ENCODE measurements at places on chromosomes 2 and 18.

DNA sequence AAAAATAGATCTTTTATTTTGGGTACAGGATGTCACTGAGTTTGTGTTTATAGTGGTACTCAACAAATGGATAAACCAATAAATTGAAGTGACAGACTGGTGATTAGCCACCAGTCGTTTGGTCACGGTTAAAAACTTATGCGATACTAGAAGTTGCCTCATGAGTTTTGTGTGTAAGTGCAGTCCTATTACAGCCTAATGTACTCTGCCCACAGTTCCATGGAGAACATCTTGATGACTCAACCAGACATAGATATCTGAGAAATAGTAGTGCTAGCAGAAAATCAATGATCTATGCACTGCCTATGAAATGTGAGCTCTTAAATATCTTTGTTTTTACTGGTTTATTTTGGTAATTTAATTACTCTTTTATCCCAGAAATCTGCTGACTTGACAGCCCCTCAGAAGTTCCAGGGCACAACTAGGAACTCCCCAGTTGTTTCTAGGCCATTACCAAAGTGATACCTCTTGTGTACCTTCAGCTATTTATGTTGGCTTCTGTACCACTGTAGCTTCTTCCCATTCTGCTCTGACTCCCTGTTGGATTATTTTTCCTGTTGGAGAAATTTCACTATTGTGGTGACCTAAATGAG is 209.1 kb upstream of the KCNJ3 start:
- DNase-seq = no peak

GRCh38 chr2:189515264-189515663 is 65.3 kb downstream of the SLC40A1 start:
- DNase-seq = no peak

DNA sequence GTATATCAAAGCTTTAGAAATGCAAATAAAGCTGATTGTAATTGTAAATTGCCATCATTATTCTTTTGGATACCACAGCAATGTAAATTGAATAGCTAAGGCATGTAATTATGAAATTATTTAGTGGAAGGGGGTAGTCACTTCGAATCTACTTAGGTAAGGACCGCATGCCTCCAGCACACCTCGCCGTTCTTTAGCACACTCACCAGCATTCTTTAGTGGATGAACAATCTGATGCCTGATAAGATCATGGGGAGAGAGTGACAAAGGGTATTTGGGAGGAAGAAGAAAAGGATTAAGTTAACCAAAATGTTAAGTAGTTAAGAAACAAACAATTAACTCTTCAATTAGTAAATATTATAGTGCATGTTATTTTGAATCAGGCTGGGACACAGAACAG is 46.4 kb upstream of the DSC1 start:
- DNase-seq = no peak

- no peak for DNase-seq
These were observed 10.9 kb upstream of the DLX2 start for GRCh38 chr2:172113617-172114016.

GRCh38 chr2:172107690-172108586 is 5.2 kb upstream of the DLX2 start:
- no peak for DNase-seq

DNA sequence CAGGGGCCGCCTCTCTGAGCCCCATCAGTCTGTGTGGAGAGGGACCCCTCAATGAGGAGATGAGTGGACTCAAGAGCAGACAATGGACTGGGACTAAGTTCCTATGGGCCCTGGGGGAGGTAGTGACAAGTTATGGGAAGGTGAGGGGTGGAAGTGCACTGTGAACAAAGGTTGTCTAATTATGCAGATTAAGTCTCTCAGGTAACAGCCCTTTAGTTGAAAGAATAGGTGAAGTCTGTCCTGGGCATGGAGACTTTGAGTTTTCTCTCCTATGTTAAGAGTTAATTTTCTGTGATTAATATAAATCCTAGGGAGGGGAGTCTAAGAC is 243.8 kb downstream of the FAM210A start:
- no peak for DNase-seq

DNA sequence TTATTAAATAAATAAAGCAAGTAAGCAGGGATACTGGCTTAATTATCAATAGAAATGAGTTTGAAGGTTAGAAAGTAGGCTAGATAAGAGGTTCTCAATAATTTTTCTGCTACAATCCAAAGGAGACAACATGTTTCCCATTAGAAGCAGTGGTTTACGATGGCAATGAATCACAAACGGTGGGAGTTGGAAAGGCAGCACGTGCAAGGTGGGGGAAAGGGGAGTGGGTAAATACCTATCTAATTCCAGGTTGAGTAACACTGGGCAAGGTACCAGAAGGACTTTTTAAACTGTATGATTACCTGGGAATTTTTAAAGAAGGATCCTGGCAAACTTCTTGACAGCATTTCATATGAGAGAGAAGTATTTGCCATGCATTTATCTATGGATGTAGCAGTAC is 289.9 kb downstream of the NBAS start:
- no peak for DNase-seq

GRCh38 chr2:188695953-188696352 is 278.2 kb upstream of the COL3A1 start:
- no peak for DNase-seq

- no peak for DNase-seq
These were observed 275.1 kb downstream of the AGPS start for GRCh38 chr2:177667626-177668025.

- no peak for DNase-seq
These were observed 550.8 kb upstream of the ZEB2 start for GRCh38 chr2:145070703-145071102.

- no peak for DNase-seq
These were observed 17.5 kb downstream of the STEAP3 start for GRCh38 chr2:119241205-119241532.

- DNase-seq = no peak
These were observed 95.1 kb downstream of the STRN start for GRCh38 chr2:36871068-36871707.

DNA sequence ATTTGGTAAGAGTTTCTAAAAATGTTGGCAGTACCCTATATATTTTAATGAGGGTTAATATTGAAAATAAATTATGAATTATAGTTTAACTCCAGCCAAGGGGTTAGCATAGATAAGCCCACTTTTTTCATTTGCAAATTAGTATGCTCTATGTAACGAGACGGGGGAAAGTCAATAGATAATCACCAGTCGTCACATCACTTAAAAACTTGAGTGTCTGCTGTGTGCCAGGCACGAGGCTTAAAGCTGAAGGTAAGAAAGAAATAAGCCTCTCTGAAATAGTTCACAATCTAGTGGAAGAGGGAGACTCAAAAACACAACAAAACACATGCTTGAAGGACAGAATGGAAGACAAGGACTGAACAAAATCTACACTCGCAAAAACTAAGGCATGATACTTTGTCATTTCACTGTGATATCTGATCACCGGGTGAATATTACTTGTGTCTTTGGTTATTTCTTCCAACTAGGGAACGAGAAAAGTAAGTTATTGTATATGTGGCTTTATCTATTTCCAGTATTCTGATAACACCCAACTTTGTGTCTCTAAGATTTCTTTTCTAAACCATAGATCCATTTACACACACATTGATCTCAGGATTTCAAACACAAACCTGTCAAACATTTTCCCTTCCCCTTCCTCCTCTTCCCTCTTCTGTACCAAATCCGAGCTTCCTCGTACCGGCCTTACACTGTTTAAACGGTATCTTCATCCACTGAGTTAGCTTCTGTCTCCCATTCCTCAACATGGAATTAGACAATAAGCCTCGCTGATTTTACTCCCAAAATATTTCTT is 199.1 kb downstream of the PIEZO2 start:
- DNase-seq = no peak

DNA sequence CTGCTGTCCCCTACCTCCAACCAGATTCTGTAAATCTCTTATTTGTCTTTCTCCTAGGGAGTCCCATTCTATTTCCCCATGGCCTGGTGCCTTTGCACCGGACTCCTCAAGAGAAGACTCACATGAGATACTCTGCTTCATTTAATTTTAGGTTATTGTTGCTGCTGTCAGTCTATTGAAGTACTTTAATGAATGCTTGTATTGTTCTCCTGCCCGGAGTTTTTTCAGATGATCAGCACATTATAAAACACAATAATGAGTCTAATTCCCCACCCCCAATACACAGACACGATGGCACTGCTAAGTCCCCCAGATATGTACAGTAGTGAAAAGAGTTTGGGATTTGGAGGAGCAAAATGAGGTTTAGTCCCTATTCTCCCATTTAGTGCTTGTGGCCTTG is 58.9 kb downstream of the HAUS1 start:
- no peak for DNase-seq

GRCh38 chr2:211367711-211368110 is 811.3 kb downstream of the CPS1 start:
- no peak for DNase-seq

DNA sequence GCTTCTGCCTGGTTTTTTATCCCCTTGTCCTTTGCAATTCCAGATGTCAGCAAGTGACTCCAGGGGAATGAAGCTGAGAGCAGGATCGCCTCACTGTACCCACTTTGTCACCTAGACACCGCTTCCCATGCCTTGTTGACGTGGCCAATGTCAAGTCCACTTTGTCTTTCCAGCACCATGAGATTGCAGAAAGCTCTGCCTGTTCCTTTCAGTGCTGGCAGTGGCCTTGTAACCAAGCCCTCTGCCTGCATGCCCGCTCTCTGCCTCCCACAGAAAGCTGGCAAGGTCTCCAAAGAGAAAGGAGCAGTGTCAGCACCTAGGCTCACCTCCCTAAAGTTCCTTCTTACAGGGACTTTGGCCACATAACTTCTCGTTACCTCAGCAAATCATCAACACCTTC is 282.2 kb upstream of the ST6GAL2 start:
- DNase-seq = no peak

DNA sequence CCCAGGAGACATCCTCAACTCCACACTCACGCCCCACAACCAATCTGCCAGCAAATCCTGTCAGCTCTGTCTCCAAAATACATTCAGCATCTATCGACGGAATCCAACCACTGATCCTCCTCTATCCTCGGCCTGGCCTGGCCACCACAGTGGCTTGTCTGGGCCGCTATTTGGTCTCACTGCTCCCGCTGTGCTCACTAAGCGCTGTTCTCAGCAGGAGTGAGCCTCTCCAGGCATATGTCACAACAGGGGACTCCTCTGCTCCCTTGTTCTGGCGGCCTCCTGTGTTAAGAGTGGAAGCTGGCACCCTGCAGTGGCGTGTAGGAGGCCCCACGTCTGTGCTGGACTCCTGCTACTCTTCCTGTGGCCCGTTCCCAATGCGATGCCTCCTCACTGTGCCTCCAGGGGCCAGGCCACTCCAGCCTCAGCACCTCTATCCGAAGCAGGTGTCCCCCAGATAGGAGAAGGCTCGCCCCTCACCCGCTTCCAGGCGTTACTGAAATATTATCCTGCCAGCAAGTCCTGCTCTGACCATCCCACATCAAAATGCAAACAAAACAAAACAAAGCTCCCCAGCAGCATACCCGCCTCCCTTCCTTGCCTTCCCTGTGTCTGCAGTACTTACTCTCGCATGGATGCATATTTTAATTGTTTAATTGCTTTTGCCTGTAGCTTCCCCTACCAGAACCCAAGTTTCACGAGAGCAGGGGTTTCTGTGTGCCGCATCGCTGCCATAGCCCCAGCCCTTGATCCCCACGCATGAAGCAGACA is 39.9 kb downstream of the CENPO start:
- no peak for DNase-seq
